Endodermal cell (in vitro differentiated cells): ENCODE measurements at places on chromosomes 13 and 19. TPM values are rescaled to one million over a fixed set of nuclear protein-coding genes. Genes with fewer than 3 reads are reported as not detected.
A peak's percentile ranks its signal among the peaks of the same experiment; 100 is the strongest.

Gene ACP7
- total RNA-seq = 0.29 TPM in 1 of 2 replicates, not detected in the other

Gene ICAM4
- total RNA-seq = 0.27 to 1.0 TPM (median 0.44 TPM) in 3 replicates

Gene PIN1
- 83.6 to 101 TPM (median 101 TPM) in 3 replicates for total RNA-seq

Gene HCN2
- 0.15 to 0.61 TPM (median 0.27 TPM) in 3 replicates for total RNA-seq

Gene ESD
- 55.5 and 59.5 TPM in 2 replicates for total RNA-seq

Gene PLIN4
- 0.66 and 0.77 TPM in 2 replicates for total RNA-seq

Gene ZNF526
- total RNA-seq = 15.7 and 16.0 TPM in 2 replicates

Gene SLC10A2
- total RNA-seq = not detected in 3 replicates

Gene TPT1
- 2,586 and 2,663 TPM in 2 replicates for total RNA-seq

Gene KRTDAP
- 4.2 to 5.1 TPM (median 4.2 TPM) in 3 replicates for total RNA-seq

- no peak for DNase-seq
Measured at GRCh38 chr13:43316281-43316680, 292.9 kb downstream of the DNAJC15 start.

DNA sequence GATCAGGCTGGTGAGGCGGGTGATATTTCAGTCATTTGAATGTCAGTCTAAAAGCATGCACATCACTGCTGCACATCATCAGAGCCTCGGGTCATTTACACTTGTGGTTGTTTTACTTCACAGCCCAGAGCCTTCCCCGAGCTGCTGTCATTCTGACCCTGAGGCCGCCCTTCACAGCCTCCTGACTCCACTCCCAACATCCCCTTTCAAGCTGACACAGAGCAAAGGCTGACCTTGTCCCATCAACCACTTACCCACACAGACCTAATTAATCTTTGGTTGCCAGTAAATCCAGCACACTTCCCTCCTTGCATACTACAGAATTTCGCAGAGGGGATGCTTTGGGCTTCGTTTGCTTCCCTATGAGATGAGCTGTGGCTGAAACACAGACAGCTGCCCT, 528.1 kb downstream of the DIAPH3 start:
- DNase-seq = no peak

DNA sequence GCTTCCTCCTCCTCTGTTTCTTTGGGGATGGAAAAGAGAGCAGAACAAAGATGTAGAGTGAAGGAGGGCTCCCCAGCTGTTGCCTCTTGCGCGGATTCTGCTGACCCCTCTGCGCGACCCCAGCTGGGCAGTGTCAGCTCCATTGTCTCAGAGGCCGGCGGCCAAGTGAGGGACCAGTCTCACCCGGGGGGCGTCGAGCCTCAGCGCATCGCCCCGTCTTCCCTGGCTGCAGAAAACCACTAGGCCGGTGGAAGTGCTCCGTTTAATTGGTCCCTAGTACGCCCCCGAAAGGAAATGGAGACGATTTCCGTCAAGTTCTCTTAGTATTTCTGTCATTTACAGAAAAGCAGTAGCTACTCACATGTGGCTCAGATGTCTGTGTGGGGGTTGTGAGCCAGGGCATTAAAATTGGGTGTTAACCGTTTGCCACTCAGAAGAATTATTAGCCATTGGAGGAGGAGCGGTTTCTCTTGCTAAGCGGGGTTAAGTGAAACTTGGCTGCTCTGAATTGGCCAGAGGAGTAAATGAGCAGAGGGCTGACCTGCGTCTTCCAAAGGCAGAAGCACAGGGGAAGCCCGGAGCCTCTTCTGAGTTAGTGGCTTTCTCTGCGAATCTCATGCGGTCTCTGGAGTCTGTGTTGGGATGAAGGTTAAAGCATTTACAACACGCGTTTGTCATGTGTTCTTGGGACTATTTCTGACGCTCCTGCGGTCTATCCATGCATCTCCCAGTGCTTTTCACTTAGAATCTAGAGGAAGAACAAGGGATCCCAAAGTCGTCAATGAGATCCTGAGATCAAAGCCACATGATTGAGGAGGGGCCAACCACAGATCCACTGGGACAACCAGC, 132.8 kb upstream of the MYO16 start:
- peak; percentile 78 for DNase-seq

- no peak for DNase-seq
Measured at GRCh38 chr13:59279576-59279975, 884.2 kb downstream of the DIAPH3 start.

DNA sequence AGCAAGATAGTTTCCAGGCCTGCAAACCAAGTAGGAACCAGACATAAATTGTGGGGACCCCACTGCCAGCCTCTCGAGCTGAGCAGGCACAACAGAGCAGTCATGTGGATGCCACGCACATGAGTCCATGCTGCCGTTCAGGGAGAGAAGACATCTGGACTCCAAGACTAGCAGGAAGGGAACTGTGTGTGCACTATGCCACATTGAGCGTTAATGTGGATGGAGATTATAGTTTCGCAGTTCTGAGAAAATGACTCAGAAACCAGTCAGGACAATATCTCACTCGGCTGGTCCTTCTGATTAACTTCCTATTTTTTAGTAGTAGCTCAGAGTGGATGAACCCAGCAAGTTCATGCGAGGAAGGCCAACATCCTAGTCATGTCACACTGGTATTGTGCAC, 124.9 kb downstream of the CRYL1 start:
- no peak for DNase-seq

- no peak for DNase-seq
Measured at GRCh38 chr13:43206838-43207237, 183.5 kb downstream of the DNAJC15 start.

GRCh38 chr13:109870696-109871370, 84.5 kb upstream of the IRS2 start:
- peak; percentile 23 for DNase-seq

DNA sequence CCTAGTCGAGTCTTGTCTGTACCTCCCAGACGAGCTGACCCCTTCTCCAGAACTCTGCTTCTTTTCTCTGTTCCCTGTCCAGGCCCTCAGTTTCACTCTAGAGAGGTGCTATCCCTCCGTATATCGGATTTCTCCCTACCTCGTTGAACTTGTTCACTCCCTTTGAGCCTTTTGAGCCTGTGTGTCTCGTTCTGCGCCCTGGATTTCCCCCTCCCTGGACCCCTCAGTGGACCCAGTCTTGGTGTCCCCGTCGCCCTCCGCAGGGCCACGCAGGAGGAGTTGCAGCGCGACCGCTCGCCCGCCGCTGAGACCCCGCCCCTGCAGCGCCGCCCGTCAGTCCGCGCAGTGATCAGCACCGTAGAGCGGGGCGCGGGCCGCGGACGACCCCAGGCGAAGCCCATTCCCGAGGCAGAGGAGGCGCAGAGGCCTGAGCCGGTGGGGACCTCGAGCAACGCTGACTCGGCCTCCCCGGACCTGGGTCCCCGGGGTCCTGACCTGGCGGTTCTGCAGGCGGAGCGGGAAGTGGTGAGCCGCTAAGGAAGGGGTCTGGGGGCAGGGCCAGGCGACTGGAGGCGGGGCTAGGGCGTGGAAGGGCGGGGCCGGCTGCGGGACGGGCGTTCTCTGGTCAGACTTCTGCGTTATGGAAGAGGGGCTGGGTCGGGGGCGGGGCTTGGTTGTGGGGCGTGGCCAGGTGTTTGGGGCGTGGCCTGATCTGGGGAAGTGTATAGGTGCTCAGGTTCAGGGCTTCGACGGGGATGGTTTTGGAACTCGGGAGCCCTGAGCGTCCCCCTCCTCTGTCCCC, 5.5 kb downstream of the EPS8L1 start:
- peak; percentile 100 for DNase-seq

DNA sequence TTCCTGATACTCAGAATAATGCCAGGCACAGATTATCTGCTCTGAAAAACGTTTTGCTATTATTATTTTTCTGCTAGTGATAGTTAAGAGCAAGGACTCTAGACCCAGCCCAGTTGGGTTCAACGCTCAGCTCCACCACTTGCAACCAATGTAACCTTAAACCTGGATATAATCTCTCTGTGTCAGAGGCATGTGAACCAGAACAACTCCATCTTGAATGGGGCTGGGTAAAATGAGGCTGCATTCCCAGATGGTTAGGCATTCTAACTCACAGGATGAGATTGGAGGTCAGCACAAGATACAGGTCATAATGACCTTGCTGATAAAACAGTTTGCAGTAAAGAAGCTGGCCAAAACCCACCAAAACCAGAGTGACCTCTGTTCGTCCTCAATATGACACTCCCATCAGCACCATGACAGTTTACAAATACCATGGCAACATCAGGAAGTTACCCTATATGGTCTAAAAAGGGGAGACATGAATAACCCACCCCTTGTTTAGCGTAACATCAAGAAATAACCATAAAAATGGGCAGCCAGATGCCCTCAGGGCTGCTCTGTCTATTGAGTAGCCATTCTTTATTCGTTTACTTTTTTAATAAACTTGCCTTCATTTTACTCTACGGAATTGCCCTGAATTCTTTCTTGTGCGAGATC, 13.6 kb downstream of the FAM187B start:
- no peak for DNase-seq

DNA sequence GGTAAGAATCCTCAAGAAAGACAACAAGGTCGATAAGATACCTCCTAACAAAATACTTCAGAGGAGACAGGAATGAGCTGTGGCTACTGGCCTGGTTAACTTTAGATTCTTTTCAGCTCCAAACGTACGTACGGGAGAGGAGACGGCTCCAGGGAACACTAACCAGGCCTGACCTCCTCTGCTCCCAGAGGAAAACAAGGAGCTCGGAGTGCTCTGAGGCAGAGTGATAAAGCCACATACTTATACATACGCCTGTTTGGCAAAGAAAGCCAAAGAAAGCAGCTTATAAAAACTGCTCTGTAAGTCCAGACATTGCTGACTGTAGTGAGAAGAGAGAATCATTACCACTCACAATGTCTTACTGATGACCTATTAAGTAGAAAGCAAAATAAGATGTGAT, 263.9 kb downstream of the MZT1 start:
- no peak for DNase-seq
